ENCODE measurements at places on chromosomes 5 and 9.
A peak's percentile ranks its signal among the peaks of the same experiment; 100 is the strongest.

DNA sequence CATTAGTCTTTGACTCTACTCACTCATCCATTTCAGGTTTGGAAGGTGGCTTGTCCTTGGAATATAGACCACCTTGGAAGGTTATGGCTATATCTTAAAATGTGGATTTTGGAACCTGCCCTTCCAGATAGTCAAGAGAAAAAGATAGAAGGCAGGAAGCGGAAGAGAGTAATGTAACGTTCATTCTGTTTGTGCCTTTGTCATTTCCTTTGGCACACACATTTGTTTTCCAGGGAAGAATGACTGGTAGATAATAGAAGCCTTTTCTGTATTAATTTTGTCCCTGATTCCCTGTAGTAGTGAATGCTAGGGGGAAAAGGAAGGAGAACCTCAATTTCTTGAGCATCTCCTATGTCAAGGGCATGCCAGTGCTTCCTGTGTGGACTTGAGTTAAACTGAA is 54.7 kb downstream of the PPIC start:
- DNase-seq, result no peak

DNA sequence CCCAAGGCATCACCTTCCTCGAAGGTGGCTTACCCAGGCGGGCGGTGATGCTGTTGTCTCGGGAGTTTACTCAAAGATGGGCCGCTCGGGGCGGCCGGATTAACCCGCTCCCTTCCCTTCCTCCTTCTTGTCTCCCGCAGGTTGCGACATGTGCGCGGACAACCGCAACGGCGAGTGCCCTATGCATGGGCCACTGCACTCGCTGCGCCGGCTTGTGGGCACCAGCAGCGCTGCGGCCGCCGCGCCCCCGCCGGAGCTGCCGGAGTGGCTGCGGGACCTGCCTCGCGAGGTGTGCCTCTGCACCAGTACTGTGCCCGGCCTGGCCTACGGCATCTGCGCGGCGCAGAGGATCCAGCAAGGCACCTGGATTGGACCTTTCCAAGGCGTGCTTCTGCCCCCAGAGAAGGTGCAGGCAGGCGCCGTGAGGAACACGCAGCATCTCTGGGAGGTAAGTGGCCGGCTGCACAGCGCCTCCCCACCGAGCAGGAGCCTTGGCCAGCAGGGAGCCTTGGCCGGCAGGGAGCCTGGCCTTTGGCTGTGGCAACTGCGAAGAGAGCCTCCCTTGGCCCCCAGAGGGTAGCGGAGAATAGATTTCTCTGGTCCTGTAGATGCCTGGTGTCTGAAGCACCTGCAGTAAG is 10.6 kb downstream of the PRDM6 start:
- DNase-seq, result peak; percentile 20

- no peak for DNase-seq
Measured at GRCh38 chr5:55850839-55851674, at the start of gene IL31RA. Gene IL31RA (plus strand): TSS chr5:55851357. CDS start chr5:55851571, 214 bp downstream.

DNA sequence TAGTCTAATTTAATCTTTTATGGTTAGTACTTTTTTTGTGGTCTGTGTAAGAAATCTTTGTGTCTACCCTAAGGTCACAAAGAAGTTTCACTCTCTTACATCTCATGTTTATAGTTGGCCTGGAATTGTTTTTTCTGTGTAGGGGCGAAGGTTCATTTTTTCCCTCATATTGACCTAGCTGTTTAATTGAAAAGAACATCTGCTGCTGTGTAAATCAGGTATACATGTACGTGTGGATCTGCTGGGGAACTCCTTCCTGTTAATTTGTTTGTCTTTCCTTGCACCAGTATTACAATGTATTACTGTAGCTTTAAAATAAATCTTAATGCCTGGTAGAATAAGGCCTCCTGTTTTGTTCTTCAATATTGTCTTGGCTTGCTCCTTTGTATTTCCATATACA is 37.8 kb downstream of the EXOSC2 start:
- peak; percentile 88 for DNase-seq

DNA sequence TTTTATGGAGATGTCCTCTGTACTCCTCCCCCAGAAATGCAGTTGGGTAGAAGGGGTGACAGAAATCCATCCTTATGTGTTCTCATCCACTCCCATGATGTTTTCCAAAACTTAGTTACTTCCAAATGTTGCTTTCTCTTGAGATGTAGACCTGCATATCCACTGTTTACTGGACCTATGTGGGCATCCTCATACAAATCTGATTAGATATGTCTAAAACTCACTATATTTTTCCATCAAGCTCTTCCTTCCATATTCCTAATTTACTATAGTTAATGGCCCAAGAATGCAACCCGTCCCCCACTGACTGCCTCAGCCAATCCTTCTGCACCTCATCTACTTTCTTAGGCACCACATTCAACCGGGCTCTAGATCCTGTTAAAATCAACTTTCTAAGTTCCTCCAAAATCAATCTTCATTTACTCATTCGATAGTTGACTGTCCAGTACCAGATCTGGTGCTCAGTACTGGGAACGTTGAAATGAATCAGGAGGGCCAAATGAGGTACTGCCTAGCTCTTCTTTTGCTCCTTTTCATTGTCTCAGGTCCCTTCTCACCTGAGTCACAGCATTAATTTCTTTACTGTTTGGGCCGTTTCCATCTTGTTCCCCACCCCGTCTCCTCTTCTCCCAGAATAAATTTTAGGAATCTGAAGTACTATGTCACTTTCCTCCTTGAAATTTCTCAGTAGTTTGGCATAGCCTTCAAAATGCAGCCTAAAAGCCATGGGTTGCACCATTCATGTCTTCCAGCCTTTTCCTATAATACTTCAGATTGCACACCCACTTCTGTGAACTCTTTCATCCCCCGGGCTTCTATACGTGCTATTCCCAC is 7.9 kb downstream of the PLK2 start:
- no peak for DNase-seq

Data from NCI-H748 treated with DMSO at 0.1 percent for 48 hours (cell line).